ENCODE measurements at places on chromosomes 3 and 15.

GRCh38 chr3:158671821-158672214 is 630 bp downstream of the LXN start:
- DNase-seq, result no peak

DNA sequence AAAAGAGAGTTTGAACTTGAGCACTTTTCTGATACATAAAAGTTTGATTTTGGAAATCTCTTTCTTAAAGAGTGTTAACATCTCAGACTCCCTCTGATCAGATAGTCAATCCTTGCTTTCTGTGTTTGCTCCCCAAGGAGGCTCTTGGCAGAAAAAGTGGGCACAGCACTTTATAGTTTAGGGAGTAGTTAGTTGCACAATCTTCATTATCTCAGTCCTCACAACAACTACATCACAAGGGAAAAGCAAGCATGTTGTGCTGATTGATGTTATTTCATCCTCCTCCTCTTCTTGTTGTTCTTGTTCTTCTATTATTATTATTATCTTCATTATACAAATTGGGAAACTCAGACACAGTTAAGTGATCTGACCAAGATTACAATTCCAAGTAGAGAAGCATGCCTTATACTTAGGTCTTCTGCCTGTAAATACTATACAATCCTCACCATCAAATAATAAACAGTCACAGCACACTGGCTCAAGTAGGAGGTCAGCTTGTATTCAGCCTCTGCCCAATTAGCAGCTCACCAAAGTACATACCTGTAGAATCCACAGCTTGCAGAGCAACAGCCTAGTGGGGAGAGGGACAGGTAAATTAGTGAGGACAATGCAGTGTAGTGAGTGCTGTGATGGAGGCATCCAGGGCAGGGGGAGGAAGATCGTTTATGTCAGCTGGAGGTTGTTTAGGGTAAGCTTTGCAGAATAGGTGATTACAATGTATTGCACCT is 304.1 kb upstream of the MME start:
- no peak for DNase-seq

- no peak for DNase-seq
These were observed 375.9 kb downstream of the MCTP2 start for GRCh38 chr15:94607176-94607654.

DNA sequence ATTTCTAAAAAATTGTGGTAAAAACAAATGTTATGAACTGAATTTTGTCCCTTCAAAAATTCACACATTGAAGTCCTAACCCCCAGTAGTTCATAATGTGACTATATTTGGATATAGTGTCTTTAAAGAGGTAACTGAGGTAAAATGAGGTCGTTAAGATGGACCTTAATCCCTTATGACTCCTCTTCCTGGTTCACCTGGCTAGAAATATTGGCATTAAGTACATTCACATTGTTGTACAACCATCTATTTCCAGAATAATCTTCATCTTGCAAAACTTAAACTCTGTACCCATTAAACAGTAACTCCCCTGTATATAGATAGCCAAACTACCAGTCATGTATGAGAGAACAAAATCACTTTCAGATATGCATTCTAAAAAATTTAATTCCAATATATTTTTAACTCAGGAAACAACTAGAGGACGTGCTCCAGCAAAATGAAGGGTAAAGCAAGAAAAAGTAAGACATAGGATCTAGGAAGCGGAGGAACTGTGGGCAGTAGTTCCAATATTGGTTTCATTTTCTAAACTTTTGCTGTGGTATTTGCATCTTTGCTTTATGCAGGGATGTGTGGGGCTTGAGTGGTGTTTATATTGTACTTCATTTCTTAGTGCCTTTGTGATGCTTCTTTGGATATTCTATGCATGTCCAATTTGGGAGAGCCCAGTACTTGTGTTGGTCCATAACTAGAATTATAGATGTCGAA is 36.7 kb upstream of the IL20RB start:
- DNase-seq, result no peak

DNA sequence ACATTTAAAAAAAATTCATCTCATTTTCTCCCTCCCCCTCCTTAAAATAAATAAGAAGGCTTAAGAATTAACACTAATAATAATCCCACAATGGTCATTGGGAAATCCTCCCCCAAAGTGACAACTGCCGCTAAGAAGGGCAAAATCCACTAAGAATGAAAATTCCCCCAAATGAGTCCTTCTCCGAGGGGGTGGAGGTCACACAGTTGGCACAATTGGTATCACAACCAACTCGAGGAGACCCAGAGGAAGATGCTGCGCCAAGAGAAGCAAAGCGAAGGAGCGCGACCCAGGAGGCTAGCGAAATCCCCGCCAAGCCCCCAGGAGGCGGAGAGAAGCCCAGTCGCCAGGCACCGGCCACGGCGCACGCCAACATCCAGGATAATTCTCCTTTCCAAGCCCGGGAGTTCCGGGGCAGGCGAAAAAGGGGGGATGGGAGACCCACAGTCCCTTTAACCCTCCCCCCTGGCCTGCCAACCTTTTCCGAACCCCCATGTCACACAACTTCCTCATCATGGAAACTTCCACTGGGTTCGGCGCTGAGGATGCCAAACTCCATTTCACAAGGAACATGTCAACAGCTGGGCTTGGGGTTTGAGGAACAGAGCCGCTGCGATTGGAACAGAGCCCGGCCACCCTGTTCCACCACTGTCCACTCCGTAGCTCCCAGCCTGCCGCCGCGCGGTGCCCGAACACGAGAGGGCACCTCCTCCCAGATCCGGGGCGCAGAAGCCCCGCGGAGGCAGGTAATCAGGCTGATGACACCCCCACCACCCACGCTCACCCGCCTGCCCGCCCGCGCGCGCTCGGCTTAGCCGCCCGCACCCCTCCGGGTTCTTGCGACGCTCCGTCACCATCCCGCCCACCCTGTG is 668 bp downstream of the THRB start:
- peak; percentile 65 for DNase-seq

DNA sequence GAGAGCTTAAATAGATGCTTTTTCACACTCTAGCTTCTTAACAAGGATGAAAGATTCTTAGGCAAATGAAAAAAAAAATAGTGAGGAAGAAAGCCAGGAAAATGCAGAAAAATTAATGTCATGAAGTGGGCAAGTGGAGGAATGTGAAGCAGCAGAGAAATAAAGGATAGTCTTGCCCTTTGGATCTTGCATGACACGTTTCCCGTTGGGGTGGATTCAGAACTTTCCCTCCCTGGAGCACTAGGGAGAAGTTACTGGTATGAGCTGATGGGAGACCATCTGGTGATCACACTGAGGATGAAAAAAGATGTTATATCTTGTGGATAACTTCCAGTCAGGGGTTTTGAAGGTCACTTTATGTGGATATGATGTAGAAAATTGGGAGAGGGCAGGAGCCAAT is 361.8 kb upstream of the ROPN1 start:
- no peak for DNase-seq

DNA sequence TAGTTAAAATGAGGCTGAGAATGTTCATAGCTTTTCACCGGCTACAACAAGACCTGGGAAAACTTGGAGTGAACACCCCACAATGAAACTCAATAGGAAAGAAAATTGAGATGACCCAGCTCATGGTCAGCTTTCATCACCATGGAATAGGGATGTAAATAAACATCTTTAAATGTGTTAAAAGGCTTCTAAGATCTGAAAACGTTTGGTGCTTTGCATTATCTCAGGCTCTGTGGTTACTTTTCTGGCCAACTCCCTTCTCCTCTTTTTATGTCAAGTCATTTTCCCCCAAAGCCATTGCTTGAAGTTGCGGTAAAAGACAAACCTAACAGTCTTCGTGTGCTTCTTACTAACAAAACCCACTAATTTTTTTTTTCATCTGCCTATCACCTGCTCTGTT is 195.8 kb downstream of the MECOM start:
- no peak for DNase-seq

DNA sequence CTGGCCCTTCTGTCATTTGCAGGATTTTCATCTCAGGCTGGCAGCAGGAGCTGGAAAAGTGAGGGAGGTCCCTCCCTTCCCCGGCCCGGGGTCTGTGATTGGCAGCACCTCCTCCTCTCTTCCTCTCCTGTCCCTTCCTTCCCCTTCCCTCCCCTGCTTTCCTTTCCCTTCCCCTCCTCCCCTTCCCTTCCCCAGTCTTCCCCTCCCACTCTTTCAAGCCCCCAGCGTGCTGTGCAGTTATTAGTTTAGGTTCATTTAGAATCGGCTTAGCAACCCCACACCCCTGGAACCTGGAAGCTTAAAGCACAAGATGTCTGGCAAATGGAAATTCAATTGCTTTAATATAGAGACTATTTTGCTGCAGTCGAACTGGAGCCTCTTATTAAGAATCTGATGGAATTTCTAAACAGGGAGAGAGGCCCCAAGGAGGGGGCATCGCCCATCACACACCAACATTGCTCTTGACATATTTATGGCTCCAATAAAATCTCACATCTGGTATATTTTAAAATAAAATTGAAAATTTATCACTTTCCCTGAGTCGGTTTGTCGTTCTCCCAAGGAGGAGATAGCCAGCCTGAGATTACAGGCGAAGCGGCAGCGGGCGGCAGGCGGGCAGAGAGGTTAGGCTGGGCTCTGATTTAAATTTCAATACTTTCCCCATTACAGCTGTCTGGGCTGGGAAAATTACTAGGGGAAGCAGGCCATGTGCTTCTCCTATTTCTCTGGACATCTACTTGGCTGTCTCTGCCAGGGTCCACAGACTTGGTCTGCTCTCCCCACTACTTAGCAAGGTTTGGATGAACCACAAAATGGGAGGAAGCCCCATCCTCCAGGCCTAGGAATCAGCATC is 98.9 kb downstream of the LINGO1 start:
- no peak for DNase-seq

GRCh38 chr3:23129817-23130216 is 73.3 kb upstream of the UBE2E2 start:
- DNase-seq, result no peak

DNA sequence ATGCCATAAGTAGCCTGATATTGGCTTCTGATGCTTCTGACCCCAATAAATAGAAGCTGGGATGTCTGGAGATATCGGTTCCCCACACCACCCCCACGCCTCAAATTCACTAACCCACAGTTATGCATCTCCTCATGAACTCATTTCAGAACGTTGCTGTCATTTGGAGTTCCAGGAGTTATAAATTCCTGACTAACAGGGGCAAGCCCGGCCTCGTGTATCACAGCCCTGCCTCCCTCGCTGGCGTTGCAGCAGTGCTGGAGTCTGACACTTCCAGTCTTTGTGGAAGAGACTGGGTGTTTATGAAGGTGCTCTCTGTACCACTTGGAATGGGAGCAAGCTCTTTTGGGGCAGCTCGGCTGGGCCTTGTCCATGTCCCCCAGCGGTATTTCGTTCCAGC is 101.0 kb downstream of the ANP32A start:
- DNase-seq, result no peak

DNA sequence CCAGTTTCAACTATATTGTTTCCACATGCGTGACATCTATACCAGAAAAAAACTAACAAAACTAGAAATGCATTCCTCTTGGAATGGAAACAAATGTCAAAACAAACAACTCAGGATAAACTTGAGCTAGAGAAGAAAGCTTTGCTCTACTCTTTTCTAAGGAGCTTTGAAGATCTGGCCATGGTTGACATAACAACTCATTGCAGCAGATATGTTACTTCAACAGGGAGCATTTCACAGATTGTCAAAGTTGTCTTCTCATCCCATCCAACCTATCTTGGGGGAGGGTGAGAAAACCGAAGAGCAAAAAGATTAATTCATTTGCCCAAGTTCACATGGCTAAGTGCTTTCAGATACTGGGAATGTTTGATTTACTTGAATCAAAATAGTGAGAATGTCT is 484.4 kb downstream of the CNTN4 start:
- DNase-seq, result no peak
